ENCODE measurements at places on chromosomes 3 and 15.

GRCh38 chr15:98548139-98548971, 100.0 kb upstream of the IGF1R start:
- DNase-seq = peak; percentile 66

DNA sequence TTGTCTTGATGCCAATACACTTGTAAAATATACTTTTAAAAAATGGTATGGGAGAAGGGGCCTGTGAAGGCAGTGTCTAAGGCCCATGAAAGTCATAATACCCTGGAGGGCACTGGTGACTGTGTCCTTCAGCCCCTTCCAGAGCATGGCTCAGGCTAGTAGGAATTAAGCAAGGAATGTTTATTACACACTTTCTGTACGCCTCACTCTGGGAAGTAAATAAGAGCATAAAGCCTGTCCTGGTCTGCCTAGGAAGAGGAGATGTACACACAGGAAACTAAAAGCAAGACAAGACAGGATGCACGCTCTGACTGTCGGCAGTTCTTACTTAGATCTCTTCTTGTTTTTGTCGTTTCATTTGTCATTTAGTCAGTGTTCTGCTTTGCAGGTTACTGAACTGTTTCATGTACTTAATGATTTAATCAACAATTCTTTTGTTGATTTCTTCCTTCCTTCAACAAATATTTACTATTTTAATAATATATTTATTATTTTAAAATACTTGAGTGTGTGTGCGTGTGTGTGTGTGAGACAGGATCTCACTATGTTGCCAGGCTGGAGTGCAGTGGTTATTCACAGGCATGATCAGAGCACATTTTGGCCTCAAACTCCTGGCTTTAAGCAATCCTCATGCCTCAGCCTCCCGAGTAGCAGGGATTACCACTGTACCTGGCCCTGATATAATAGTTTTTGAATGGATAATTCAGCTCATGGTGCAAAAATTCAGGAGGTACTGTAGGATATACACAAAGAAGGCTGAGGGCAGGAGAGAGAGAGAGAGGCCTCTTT, 9.0 kb upstream of the SMAD6 start:
- DNase-seq = no peak

GRCh38 chr3:38281895-38282686, at the start of gene SLC22A14:
Gene SLC22A14 (plus strand): TSS chr3:38282294. CDS start chr3:38306027, 23,733 bp downstream.
- DNase-seq = no peak

DNA sequence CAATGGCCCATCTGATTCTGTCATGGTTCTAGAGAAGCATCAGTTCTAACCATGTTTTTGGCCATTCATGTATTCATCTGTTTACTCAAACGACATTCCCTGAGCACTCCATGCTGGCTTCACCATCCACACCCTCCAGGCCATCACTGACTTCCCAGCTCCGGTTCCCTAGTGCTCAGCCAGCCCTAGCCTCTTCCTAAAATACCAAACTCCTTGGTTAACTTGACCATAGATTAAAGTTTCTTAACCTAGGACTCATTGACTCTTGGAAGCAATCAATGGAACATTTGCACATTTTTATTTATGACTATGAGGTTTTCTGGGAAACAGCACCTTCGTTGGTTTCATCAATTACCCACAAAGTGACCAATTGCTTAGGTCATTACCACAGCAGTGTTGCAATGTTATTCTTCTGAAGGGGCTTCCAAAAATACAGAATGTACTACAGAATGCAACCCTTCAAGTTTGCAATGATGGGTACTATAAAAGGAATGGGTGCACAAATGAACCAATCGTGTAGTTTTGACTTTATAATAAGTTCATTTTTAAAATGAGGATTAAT, 27.2 kb upstream of the SLC25A36 start:
- no peak for DNase-seq
